ENCODE measurements at places on chromosomes 7 and 10.

DNA sequence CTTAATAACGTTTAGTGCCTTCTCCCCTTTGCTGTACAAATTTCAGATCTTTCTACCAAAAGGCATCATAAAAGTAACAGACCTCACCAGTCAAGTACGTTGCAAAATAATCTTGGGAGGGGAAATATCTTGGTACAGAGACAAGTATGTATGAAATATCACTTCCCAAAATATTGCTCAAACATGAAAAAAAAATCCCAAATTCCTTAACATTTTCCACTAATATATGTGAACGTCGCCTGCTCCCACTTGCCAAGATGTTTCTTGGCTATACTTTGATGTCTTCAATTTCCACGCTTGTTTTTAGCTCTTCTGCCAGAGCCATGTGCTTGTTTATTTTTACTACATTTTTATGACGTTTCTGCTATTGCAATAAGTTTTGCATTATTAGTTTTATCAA is 223.5 kb downstream of the PLXNA4 start:
- no peak for DNase-seq

DNA sequence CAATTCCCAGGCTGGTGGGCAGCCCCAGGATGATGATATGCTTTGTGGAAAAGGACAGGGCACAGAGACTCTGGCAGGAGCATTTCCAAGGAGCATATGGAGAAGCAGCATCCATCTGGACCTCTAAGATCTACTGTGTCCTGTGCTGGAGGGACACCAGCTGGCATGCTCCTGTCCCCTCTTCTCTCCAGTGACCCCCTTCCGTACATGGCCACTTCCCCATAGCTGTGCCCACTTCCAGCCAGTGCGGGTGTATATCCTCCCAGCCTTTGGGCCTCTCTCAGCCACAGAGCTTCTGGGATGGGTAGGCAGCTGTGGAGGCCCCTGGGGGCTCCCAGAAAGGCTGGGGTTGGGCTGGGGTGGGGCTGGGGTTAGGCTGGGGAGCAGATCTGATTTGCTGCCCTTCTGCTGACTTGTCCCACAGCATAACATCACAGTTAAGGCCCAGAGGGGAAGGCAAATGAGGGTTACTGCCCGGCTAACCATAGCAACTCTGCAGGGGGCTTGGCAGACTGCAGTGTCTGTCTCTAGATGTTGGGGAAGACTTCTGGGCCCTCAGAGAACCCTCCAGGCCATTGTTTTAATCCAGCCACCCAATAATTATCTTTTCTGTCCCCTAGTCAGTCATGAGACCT is 6.3 kb downstream of the NPFFR1 start:
- DNase-seq = no peak

- DNase-seq = no peak
These were observed 51.3 kb downstream of the ADK start for GRCh38 chr10:74202356-74202755.

- no peak for DNase-seq
These were observed 58.7 kb downstream of the MTURN start for GRCh38 chr7:30193336-30193943.

DNA sequence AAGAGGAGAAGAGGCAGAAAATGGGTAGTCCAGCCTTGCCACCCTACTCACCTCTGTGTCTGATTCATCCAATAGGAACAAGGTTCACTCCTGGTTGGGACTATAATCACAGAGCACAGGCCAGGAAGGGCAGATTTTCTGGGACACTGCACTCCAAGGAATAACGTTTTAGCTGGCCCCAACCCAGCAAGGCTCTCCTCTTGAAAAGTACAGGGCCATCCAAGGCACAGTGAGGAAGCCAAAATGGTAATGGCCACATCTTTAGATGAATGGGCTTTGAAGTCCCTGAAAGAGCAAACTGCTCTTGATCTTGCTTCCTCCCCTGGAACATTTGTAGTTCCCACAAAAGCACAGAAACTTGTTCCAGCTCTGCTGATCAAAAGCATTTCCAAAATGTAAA is 149.4 kb downstream of the GRM3 start:
- no peak for DNase-seq

DNA sequence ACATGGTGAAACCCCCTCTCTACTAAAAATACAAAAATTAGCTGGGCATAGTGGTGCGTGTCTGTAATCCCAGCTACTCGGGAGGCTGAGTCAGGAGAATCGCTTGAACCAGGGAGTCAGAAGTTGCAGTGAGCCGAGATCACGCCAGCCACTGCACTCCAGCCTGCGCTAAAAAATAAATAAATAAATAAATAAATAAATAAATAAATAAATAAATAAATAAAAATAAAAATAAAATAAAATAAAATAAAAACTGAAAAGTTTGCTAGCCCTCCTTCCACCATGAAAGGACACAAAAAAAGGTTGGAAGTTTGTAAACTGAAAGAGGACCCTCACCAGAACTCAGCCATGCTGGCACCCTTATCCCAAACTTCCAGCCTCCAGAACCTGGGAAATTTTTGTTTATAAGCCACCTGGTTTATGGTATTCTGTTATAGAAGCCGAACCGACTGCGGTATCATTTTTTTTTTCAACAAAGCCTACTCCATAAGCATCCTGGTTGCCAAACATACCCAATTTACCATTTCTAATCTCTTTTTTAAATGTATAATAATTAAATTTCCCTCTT is 448.2 kb downstream of the SEMA3D start:
- DNase-seq = no peak

GRCh38 chr10:121683816-121684215 is 85.6 kb upstream of the FGFR2 start:
- no peak for DNase-seq

DNA sequence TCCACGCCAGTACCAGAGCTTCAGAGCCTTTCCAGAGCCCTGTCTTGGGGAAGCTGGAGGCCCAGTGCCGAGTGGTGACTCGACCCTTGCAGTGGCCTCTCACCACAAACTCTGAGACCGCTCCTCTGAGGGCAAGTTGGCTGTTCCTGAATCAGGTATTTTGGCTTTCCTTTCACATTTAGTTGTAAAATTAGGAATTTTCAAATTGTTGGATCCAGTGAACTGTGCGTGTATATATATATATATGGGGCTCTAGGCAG is 128.7 kb upstream of the UNC5B start:
- DNase-seq = no peak

DNA sequence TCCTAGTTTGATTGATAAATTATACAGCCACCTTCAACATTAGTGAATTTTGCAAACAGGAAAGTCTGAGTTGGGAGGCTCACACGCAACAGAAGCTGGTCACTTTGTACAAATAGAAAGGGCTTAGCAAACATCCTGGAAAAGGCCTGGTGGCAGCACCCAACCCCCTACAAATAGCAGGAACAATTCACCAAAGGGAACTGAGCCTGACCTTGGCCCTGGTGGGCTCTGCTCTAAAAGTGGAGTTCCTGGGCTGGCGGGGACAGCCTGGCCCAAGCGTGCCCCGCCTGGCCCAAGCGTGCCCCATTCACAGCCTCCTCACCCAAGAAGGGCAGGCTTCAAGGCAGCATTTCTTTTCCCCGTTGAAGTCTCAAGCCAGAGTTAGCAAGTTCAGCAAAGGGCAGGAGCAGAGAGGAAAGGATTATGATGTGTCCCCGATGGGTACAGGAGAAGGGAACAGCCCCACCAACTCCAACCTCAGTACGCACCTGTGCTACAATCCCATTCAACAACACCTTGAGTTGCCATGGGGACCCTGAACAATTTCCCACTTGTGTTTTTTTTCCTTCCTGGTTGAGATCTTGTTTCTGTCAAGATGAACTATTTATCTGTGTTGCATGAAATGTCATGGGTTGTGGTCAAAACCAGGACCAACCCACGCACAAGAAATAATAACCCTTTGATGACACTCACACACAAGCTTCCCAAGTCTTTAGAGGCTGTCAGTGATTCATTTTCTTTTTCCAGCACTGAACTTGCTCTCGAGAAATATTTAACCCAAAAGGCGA is 43.4 kb downstream of the RGS10 start:
- no peak for DNase-seq

- no peak for DNase-seq
These were observed 274.7 kb downstream of the NRG3 start for GRCh38 chr10:82149674-82150073.

Data from naive B cell (primary cell).